ENCODE measurements at places on chromosomes 5 and 9. TPM values are rescaled to one million over a fixed set of nuclear protein-coding genes. Genes with fewer than 3 reads are reported as not detected.
A peak's percentile ranks its signal among the peaks of the same experiment; 100 is the strongest.

GRCh38 chr5:17401470-17402288 is 96.4 kb upstream of the TAF11L2 start:
- DNase-seq: no peak

DNA sequence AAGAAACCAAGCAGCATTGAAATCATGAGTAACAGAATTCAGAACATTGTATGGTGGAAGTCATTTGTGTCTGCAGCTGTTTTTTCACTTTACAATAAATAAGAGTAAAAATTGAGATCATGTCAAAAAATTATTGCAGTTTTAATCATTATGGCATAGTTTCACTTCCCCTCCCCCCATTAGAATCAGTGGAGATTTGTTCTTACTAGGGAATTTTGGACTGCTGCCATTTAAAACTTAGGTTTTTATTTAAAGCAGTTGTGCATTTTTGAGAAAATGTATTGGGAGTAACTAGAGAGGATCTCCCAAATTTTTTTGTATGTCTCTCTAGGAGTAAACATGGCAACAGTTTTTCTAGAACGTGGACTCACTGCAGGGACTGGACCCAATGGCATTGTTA is 20.4 kb downstream of the GTF3C4 start:
- DNase-seq: no peak

Gene CLPTM1L
- 70.1 TPM for total RNA-seq

DNA sequence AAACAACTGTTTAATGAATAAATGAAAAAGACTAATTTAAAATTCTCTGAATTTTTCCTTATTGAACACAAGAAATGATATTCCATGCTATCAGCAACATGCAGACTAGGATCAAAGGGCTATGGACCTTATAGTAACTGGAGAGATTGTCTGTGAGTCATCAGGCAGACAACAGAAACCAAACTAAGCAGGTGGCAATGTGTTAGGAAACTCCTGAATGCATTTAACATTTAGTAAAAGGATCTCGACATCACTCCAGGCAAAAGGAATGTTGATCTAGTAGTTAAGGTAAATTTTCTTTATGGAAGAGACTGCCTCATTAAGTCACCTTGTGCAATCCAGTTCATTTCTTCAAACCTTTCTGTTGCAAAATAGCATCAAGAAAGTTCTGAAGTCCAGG is 58.4 kb downstream of the ARL15 start:
- DNase-seq: no peak

Gene PDE6A
- not detected for total RNA-seq

Gene SLC1A1
- not detected for total RNA-seq

GRCh38 chr9:109286981-109287380 is 33.9 kb downstream of the EPB41L4B start:
- DNase-seq: no peak

DNA sequence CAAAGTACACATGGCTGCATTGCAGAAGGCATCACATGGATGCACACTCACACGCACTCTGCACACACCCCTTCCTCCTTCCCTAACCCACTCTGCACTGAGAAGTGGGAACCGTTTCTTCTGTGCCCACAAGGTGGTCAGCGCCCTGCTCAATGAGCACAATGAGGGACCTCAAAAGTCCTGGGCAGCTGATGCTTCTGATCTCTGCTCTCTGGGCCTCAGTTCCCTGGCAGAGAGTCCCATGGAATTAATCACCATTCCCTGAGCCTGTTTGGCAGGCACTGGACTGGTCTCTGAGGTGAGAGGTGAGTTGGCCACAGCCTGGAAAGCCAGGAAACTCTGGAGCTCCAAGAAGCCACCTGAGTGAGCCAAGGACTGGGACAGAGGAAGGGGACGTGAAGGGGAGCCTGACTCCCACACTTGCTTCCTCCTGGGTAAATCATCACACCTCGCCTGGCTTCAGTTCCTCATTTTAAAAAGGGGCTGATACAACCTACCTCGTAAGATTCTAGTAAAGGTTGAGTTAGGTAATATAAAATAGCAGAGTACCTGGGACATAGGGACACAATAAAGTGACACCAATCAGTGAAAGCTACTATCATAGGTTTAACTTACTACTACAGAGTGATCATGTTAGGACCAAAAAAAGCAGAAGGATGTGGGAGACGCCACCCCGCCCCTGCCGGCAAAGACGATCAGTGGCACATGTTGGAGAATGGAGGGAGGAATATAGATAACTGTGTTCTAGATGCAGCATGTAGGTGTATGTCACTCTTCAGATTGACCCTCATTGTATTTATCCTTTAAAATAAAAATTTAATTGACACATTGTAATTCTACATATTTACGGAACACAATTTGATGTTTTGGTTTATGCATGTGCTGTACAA is 21.1 kb upstream of the IGFBPL1 start:
- no peak for DNase-seq

Gene NR2F1
- total RNA-seq: not detected

Gene OR1J1
- not detected for total RNA-seq

DNA sequence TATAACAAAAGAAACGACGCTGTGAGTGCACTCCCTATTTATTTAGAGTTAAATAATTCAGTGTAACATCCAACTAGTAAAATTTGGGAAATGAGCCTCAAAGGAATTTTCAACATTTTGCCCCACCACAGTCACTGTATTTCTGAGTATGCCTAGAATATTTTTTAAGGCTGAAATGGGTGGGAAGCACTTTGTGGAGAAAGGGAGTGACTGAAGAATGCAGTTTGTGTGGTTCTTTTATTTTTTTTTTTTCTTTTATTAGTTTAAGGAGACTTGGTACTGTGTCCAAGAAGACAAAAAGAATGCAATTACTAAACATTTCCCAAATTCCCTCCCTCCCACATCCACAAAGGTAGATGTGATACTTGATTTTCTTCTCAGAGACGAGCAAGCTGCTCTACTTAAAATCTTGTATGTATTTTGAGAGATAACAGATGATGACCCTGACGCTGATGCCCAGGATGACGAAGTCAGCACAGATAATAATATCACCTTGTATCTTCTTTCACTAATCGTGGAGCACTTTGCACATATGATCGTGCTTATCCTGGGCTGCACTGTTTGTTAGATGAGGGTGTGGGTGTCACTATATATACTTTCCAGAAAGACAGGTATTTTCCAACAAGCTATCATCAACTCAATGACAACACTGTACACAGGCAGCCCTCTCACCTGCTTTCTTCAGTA is 586.3 kb downstream of the RAB3C start:
- DNase-seq: no peak

DNA sequence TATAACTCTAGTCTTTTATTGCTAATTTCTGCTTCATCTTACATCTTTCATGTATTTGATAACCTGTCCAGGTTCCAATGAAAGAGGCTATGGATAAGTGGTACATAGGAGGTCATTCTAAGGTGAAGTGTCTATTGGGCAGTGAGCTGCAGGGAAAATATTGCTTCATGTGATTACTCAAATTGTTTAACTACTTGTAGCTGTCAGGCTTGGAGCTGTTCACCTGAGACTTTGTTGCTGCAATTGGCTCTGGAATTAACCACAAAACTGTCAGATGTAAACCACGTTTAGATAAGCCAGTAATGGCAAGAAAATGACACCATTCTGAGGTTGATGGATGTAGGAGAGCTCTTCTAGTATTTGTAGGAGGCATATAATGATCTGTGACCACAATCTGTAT is 26.0 kb downstream of the ADAMTSL1 start:
- no peak for DNase-seq

Gene OR13C5
- total RNA-seq: not detected

Gene PTPRD
- 0.10 TPM for total RNA-seq

Gene PFN3
- not detected for total RNA-seq

Gene BOD1
- total RNA-seq: 23.9 TPM

GRCh38 chr5:56910210-56910965 is 992 bp downstream of the SETD9 start:
- DNase-seq: peak; percentile 64

Gene TXNDC8
- total RNA-seq: not detected

Gene BAAT
- total RNA-seq: not detected

Gene NOXA1
- total RNA-seq: 1.1 TPM

DNA sequence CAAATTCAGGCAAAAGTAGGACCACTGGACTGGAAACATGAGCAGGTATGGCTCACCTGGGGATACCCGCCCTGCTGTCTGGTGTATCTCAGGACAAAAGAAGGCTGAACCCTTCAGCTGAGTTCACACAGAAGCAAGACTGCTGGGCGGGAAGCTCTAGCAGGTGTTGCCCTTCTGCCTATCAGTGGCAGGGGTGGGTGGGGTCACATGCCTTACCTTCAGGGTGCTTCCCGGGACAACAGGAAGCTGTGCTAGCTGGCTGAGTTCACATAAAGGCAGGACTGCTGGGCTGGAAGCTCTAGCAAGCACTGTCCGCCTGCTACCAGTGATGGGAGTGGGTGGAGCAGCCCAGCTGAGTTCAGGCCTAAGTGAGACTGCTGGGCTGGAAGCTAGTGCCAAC is 498.8 kb upstream of the ZNF608 start:
- no peak for DNase-seq

- DNase-seq: peak; percentile 62
Observed at GRCh38 chr5:179763215-179763945, 30.4 kb upstream of the LTC4S start.

- DNase-seq: no peak
Observed at GRCh38 chr5:120062515-120062917, 401.6 kb upstream of the PRR16 start.

DNA sequence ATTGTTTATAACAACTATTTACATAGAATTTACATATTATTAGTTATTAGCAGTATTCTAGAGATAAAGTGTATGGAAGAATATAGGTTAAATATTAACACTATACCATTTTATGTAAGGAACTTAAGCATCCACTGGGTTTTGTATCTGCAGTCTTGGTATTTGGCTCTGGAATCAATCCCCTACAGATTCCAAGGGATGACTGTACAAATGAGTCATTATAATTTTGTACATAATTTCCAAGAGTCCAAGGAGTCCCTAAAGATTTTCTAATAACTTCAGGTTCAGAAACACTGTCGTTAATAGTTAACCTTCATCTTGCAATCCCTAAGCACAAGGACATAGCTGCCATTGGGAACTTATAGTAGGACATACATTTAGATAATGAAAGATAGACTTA is 254.8 kb upstream of the PDE4D start:
- no peak for DNase-seq

Gene NUTM2G
- not detected for total RNA-seq

- no peak for DNase-seq
Observed at GRCh38 chr9:96514108-96514799, 64.3 kb downstream of the HABP4 start.

Gene BSPRY
- total RNA-seq: 8.5 TPM

Measured in activated CD4-positive, alpha-beta memory T cell treated with anti-CD3 and anti-CD28 coated beads for 36 hours (primary cell).